Thoracic aorta (tissue), 2 donors: ENCODE measurements at places on chromosomes 5 and 9.

DNA sequence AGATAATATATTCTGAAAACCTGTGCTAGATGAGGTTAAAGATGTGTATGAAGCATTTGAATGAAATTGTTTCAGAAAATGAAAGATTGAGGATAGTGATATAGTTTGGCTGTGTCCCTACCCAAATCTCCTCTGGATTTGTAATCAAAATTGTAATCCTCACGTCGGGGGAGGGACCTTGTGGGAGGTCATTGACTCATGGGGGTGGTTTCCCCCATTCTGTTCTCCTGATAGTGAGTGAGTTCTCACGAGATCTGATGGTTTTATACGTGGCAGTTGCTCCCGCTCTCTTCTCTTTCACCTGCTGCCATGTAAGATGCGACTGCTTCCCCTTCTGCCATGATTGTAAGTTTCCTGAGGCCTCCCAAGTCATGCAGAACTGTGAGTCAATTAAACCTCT is 2.0 kb upstream of the TEX48 start:
- no peak for DNase-seq

GRCh38 chr5:91264311-91265051 is 118.6 kb downstream of the ARRDC3 start:
- DNase-seq, result no peak

- DNase-seq, result no peak
Measured at GRCh38 chr5:87394411-87395165, 18.1 kb downstream of the CCNH start.

- no peak for DNase-seq
Measured at GRCh38 chr9:121650217-121651007, 1.0 kb upstream of the DAB2IP start.

- no peak for DNase-seq
Measured at GRCh38 chr9:13446286-13446937, 166.9 kb upstream of the MPDZ start.

DNA sequence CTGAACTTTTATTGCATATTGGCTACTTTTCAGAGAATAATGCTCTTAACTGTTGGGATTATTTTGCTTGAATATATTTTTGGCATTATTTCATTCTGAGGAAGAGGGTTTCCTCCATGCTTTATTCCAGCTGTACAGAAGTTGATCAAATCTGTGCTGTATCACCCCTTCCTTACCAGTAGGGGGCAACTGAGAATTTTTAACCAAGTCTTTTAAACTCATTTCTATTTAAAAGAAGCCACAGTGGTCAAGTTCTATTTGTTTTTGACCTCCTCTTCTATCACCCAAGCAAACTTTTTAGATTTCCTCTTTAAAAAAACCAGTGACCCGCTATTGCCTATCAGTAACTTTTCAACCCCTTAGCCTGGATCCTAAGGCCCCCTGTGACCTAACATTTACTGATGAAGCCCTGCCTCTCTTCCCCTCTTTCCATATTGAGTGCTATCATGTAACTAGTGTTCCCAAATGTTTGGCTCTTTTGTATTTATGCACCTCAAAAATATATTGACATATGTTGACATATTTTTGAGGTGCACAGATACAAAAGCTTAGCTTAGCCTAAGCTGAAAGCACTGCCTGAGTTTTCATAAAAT is 80.6 kb downstream of the FBXO4 start:
- DNase-seq, result no peak

- DNase-seq, result no peak
Measured at GRCh38 chr5:175521313-175521833, 43.0 kb downstream of the SFXN1 start.

DNA sequence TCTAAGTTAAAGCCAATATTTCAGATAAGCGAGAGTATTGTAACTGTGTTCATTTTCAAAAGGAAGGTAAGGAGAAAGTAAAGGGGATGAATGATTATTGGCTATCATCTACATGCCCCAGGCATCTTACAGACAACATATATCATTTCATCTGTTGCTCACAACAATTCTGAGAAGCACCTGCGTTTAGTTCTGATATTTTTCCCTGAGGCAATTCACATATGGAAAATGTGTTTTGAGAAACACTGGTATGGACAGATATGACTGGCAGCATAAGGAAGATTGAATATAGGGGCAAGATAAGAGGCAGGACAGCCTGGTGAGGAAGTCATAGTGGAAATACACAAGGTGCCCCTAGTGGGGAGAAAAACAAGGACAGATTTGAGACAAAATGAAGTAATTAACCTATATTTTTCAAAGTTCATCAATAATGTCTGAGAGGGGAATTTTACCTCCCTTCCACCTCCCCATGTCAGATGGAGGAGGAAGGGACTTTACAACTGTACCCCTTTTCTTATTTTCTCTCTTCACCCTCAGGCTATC is 87.7 kb upstream of the TRIM32 start:
- DNase-seq, result no peak

GRCh38 chr5:109961751-109962150 is 272.0 kb downstream of the MAN2A1 start:
- no peak for DNase-seq

- DNase-seq, result no peak
Measured at GRCh38 chr5:36228505-36228904, 13.2 kb downstream of the NADK2 start.

GRCh38 chr9:18606846-18607245 is 132.9 kb downstream of the ADAMTSL1 start:
- no peak for DNase-seq

DNA sequence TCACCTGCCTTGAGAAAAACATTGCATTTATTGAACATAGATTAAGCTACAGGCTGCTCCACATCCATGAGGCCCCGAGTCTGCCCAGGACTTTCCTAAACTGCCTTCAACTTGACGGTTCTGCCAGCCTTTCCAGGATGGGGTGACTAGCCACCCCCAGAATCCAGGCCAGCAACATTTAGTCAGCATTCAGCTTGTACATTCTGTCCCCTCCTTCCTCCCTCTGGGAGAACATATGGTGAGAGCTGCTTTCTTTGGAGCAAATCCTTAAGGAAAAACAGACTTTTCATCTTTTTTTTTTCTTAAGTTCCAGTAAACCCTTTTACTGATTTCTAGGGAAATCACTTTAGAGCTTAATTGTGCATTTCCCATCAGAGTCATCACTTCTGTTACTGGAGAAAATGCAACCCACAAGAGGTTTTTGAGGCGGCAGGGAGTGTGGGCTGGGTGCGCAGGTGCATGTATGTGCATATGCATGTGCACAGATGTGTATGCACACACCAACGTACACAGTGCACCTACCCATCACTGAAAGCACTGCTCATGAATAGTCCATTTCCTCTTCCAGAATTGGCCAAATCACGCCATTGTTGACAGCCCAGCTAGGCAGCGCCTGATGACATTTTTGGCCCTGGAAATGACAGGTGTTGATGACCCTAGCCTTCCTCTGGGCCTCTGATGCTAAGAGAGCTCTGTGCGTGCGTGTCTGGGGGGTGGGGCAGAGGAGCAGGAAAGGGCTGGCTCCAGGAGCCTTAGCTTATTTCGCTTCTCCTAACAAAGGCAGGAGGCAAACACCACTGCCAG is 145.6 kb downstream of the HSD17B3 start:
- no peak for DNase-seq

DNA sequence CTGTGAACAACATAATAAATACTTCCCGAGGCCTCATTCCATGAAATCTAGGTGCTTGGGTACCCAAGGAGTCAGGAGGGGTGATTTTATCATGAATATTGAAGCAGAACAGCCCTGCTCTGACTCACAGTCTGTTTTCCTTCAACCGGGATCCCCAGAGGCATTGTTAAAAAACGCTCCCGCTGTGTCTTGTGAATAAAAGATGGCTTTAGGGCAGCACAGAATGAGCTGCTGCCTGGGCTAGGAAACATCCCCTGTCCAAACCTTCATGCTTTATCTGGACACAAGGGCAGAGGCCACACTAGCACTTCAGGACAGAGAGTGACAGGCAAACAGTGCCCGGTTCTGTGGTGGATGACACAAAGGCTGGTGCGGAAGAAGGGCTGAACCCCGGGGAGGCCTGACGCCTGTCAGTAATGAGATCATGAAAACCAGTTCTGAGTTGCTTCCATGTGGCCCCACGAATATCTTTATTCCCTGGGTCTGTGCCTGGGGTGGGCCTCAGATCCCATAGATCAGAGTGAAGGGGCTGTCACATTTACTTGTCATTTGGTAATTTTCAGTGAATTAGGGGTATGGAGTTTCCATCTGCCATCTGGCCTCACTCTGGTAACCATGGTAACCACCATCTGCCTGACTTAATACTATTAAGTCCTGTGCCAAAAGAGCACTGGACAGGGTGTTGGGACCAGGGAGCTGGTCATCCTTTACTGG is 2.6 kb downstream of the IGFBPL1 start:
- DNase-seq, result no peak

- no peak for DNase-seq
Measured at GRCh38 chr5:42944989-42945388, 95.1 kb downstream of the ANXA2R start.

GRCh38 chr5:54619731-54620130 is 102.2 kb downstream of the SNX18 start:
- no peak for DNase-seq

- no peak for DNase-seq
Measured at GRCh38 chr9:98383758-98384157, 128.3 kb upstream of the TBC1D2 start.

DNA sequence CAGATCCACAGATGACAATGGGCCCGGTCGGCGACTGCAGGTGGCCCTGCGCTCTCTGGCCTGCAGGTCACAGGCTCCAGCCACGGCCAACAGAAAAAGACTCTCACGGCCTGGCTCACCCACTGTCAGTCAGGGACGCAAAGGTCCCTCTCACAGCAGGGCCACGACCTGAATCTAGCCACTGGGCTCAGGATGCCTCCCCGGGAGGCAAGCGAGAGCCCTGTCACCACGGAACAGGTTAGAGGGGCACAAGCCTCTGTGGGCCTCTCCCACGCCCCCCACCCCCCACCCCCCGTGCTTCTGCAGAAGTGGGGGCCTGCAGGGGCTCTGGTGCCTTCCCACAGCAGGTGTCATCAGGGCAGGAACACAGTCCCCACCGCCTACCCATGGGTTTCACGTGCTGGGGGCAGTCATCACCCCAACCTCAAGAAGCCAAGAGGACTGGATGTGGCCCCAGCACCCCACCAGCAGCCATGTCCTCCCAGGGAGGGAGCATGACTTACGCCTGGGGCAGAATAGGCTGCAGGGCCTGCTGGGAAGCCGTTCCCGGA is 17.3 kb upstream of the EGFL7 start:
- no peak for DNase-seq
